ENCODE measurements at places on chromosomes 2 and 18. TPM values are rescaled to one million over a fixed set of nuclear protein-coding genes. Genes with fewer than 3 reads are reported as not detected.

GRCh38 chr2:235314371-235314930 is 179.4 kb upstream of the AGAP1 start:
- no peak overlapping the region for H3K4me3 ChIP-seq
- no peak for DNase-seq
- no peaks in the 10 kb centered on the region for H3K36me3 ChIP-seq
- no peaks in the 10 kb centered on the region for H3K27me3 ChIP-seq

GRCh38 chr2:239778042-239778851 is 246.9 kb downstream of the NDUFA10 start:
- H3K36me3 ChIP-seq, result no peaks in the 10 kb centered on the region
- H3K4me1 ChIP-seq, result no peaks in the 10 kb centered on the region
- peaks cover 27% of the 10 kb centered on the region for H3K27me3 ChIP-seq
- no peak for DNase-seq
- no peak overlapping the region for H3K4me3 ChIP-seq
- H3K27ac ChIP-seq, result no peak overlapping the region

- no peaks in the 10 kb centered on the region for H3K27me3 ChIP-seq
- H3K36me3 ChIP-seq, result no peaks in the 10 kb centered on the region
- no peak overlapping the region for H3K4me3 ChIP-seq
- no peaks in the 10 kb centered on the region for H3K4me1 ChIP-seq
- H3K27ac ChIP-seq, result no peak overlapping the region
Observed at GRCh38 chr2:234044157-234044556, 6.3 kb upstream of the SPP2 start.

- H3K27me3 ChIP-seq, result peaks cover 6% of the 10 kb centered on the region
- no peak overlapping the region for H3K4me3 ChIP-seq
- no peaks in the 10 kb centered on the region for H3K36me3 ChIP-seq
- DNase-seq, result no peak
Observed at GRCh38 chr2:173657996-173658717, 303.5 kb downstream of the CDCA7 start.

- H3K27me3 ChIP-seq, result no peaks in the 10 kb centered on the region
- no peak overlapping the region for H3K4me3 ChIP-seq
- H3K27ac ChIP-seq, result peak overlapping the region; percentile 47
Observed at GRCh38 chr2:85768713-85769112, 14.9 kb downstream of the ATOH8 start.

DNA sequence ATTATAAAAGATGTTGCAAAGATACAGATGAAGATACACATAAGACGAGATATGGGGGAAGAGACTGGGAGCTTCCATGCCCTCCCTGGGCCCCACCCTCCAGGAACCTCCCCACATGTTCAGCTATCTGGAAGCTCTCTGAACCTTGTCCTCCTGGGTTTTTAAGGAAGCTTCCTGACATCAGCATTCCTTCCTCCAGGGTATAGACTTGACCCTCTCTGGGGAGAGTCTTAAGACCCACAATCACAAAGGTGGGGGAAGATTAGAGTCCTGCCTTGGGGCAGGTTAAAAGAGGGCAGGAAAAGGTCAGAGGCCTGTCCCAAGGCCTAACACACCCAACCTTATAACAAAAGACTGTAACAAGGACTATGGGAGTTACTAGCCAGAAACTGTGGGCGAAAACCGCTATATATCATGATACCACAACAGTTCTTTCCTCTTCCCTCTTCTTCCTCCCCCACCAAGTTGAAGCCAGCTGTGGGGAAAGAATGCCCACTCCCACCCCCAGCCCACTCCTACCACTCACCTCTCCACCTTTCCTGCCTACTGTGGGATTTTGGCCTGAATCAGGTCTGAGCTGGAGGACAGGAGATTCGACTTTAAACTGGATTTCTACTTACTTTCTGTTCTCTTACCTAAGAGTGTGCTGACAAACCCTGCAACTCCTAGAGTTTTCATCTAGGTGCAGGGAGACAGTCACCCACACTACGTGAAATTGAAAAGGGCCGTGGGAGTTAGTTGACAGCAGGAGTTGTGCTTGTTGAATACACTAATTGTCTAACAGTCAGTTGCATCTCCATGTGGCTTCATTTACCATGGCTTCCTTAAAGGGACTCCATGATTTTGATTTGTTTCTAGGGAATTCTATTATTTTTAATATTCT is 105.0 kb downstream of the LAMA3 start:
- no peak overlapping the region for H3K27ac ChIP-seq
- no peaks in the 10 kb centered on the region for H3K27me3 ChIP-seq
- H3K36me3 ChIP-seq, result no peaks in the 10 kb centered on the region
- H3K4me3 ChIP-seq, result no peak overlapping the region
- no peaks in the 10 kb centered on the region for H3K4me1 ChIP-seq

- H3K4me3 ChIP-seq, result no peak overlapping the region
- H3K36me3 ChIP-seq, result no peaks in the 10 kb centered on the region
- peaks cover 4% of the 10 kb centered on the region for H3K4me1 ChIP-seq
- no peaks in the 10 kb centered on the region for H3K27me3 ChIP-seq
Observed at GRCh38 chr18:49021433-49022129, 70.8 kb upstream of the SMAD7 start.

FOXI3 gene
- not detected for total RNA-seq

NT5C1B gene
- total RNA-seq, result not detected
